Lung microvascular endothelial cell (primary cell): ENCODE measurements at places on chromosomes 4 and X.

- no peak for DNase-seq
Measured at GRCh38 chrX:12440246-12440645, 302.0 kb downstream of the FRMPD4 start.

GRCh38 chrX:138519296-138519695, 192.2 kb downstream of the FGF13 start:
- DNase-seq = no peak

GRCh38 chrX:32153585-32153984, 1057.8 kb downstream of the DMD start:
- DNase-seq = no peak

- no peak for DNase-seq
Measured at GRCh38 chr4:87901422-87901992, 68.7 kb downstream of the MEPE start.

- peak; percentile 11 for DNase-seq
Measured at GRCh38 chr4:188781655-188782054, 642.4 kb downstream of the TRIML1 start.

DNA sequence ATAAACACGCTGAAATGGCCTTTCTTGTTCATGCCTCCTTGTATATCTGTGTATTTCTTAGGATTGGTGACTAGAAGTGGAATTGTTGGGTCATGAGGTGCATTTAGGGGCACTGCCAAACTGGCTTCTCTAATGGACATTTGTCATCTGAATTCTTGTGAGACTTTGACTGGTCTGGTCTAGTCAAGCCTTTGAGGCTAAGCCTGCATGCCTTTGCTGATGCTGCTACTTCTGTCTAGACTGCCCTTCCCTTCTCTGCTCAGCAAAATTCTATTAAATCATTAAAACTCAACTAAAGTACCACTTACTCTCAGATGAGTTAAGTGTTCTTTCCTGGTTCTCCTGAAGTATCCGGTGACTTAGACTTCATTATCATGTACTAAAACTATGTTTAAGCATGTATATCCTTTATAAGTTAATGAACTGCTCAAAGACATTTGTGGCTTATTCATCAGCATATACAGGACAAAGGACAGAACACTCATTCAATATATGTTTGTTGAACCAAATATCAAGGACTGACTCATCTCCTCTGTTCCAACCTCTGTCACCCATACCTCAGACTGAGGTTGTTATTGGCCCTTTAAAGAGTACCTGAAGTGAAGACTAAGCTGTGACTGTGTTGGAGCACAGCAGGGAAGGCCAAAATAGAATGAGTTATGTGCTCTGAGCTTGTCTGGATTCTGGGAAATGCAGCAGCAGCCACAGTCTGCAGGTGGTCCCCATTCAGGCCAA, 9.0 kb downstream of the TCEAL1 start:
- no peak for DNase-seq

DNA sequence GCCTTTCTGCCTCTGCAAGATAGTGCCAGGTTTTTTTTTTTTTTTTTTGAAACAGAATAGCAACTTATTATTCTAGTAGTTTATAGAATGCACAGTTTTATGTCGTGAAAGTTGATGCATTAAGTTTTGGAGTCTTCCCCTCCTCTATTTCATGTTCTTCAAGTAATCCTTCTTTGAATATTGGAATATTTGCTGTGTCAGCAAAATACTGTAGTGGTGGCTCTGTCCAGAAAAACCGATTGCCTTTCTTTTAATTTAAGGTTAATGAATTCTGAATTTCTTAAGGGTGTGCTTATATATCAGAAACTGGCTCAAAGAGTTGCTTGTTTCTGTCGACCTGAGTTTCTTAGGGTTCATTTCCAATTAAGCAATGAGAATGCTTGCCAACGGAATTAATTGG, 34.8 kb upstream of the TMSB15B start:
- no peak for DNase-seq

GRCh38 chrX:57596109-57596508, 4.3 kb downstream of the ZXDB start:
- DNase-seq = no peak

DNA sequence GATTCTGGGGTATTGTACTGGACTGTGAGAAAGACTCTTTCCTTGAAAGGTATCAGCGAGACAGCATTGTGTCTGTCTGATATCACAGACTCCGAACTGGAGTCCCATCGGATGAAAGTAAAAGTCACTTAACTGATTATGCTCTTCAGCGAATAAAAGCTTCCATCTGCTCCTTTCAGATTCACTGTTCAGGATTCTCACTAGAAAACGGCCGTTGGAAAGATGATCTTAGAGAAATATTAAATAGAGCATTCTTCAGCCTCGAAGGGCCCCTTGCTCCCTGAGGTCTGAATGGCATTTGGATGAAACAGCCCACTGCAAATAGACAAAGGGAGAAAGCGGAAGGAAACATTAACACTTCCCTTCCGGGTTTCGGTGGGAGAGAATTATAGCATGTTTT, 416.2 kb upstream of the PRKX start:
- DNase-seq = no peak

- no peak for DNase-seq
Measured at GRCh38 chr4:101870874-101871273, 80.3 kb downstream of the BANK1 start.

DNA sequence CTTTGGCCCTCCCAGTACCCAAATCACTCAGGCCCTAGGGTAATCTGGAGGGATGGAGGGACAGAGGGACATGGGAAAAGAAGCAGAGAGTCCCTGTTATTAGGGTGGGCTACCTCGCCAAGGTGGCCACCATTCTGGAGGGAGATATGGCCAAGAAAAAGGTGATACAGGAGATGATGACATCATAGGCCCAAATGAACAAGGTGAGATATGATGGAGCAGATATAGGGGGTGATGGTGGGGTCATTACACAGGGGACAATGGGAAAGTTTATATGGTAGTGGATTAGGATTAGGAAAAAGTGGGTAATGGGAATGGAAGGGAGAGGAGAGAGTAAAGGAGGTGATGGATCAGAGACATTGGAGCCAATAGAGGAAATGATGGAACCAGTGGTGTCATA, 12.9 kb upstream of the SYP start:
- DNase-seq = no peak

- DNase-seq = no peak
Measured at GRCh38 chr4:173282626-173283025, 51.5 kb downstream of the HMGB2 start.

DNA sequence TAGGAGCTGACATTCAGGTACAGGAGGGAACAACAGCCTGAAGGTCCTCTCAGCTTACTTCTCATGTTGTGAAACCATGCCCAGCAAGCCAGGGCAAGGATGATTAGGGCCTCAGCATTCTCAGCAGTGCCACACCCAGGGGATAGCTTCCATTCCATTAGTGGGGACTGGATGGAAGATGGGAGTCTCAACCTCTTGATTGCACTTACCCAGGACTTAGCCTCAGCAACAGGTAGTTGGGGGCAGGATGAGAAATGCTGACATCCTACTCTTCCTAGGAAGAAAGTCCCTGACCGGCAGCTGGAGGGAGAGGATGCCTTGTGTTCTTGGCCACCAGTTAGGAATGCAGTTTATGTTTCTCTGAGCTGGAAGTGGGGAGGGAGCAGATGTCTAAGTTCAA, 8.8 kb upstream of the BEX3 start:
- DNase-seq = no peak
